ENCODE measurements at places on chromosomes 6 and 20.

GRCh38 chr20:52760791-52761190 lies 211.4 kb upstream of the TSHZ2 start:
- no peak for DNase-seq

- no peak for DNase-seq
Observed at GRCh38 chr6:134768931-134769330, 181.0 kb downstream of the ALDH8A1 start.

- DNase-seq: no peak
Observed at GRCh38 chr20:10555865-10556308, 117.9 kb downstream of the JAG1 start.

- DNase-seq: no peak
Observed at GRCh38 chr6:7138921-7139358, 31.2 kb downstream of the RREB1 start.

GRCh38 chr20:44087857-44088120 lies 99.2 kb downstream of the JPH2 start:
- DNase-seq: no peak

DNA sequence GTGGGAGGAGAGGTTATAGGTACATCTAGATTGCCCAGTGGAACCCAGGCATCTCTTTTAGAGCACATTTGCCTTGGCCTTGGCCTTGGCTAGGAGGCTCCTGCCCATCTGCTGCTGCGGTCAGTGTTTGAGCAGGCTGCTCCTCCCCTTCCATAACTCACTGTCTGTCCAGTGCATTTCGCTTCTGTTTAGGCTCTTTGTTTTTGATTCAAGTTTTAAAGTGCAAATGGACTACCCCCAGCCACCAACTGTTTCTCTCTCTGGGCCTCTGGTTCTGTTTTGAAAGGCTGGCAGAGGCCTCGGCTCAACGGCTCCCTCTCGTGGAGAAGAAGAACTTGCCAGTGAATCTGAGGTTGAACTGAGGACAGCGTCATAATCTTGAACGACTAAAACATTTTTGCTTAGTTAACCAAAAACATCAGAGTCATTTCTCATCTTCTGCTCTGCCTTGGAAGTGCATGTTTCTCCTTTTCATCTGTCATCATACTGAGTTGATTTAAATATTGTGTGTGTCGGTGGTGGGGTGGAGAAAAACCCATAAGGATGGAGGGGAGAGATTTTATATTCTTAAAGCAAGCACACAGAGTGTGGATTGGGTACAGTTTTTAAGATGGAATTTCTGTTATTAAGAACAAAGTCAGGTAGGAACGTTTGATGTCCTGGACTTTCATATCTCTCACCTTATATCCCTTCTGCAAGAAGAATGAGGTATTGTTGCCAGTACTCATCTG lies 171.4 kb downstream of the DTNBP1 start:
- peak; percentile 58 for DNase-seq

DNA sequence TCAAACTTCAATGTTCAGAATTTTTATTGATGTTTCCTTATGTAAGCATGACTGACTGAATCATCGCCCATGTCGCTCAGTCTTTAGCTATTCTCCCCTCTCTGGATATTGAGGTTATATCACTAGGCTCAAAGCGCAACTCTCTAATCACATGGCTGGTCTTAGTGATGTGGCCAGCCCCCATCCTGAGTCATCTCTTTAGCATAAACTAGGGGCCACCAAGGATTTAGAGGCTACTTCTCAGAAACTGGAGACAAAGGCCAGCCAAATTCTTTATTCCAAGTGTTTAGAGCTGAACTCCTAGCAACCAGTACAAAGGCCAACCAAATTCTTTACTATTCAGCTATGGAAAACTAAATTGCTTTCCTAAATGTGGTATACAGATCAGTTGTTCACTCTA lies 61.4 kb downstream of the FAM135A start:
- no peak for DNase-seq

DNA sequence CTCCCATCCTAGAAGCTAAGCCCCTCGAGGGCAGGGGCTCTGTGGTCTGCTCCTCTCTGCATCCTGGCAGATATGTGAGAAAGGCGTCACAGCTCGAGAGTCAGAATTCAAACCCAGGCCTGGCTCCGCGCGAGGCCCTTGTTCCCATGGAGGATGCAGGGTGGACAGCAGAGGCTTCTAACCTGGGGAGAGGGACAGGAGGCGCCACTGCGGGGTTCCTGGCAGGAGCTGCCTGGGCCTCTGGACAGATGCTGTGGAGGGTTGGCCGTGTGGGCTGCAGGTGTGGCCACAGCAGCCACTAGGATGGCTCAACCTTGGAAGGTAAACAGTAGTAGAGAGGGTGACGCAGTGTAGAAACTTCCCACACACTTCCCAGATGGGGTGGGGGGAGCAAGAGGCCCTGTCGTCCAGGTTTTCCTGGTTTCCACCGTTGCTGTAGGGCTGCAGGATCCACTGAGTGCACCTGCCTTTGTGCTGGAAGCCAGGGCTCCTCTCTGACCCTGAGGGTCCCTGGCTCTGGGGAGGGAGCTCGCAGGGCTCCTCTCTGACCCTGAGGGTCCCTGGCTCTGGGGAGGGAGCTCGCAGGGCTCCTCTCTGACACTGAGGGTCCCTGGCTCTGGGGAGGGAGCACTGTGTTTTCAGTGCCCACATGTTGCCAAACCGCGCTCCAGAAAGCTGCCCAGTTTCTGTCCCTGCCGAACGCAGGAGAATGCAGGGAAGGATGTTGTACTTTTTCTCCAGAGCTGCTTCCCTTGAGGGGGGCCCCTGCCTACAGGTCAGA lies 14.2 kb downstream of the RBM38 start:
- no peak for DNase-seq

DNA sequence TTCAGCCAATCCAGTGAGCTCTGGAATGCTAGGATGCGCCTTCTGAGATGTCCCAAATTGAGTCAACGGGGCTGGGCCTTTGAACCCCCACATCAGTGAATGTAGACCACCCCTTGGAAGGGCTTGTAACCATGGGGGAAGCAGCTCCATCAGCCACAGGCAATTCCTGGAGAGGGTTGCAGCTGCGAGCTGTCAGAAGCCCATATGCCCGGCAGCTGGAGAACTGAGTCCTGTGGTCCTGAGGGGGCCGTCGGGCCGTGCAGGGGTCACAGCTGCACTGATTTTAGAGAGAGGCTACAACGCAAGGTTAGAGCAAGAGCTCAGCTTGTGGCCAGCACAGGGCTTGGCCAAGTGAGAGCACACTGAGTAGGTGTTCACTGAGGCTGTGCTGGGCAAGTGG lies 121.3 kb downstream of the TOX2 start:
- DNase-seq: no peak

GRCh38 chr6:132179955-132180354 lies 221.3 kb downstream of the MOXD1 start:
- no peak for DNase-seq

DNA sequence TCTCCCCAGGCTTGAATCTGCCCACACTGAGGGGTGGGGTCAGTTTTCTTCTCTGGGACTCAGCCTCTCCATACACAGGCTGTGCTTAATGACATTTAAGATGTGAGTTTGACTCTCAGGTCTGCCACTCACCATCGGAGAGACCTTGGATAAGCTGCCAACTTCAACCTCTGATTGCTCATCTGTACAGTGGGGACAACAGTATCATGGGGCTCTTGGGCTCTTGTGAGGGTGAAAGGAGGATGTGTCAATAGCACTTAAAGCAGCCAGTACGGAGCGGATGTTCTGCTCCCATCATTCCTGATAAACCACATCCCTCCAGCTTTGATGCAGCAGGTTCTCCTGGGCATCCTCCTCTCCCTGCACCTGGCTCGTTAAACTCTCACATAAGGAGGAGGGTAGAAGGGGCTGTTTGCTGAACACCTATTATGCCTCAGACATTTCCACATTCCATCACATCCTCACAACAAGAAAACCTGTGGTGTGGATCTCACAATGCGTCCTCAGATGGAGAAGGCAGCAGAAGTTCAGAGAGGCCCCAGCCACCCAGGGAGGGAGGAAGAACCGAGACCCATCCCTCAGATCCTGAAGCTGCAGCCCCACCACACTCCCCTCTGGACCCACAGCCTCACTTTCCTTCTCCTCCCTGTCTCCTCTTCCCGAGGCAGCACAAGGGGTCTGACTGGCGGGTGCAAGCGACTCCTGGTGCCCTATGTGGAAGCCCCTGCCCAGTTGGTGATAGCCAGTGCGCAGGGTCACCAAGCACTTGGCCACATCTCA lies 1.9 kb upstream of the PDYN start:
- no peak for DNase-seq

- DNase-seq: no peak
Observed at GRCh38 chr6:63600136-63600535, 27.9 kb downstream of the LOC128125822 start.

GRCh38 chr6:144758602-144759001 lies 473.5 kb downstream of the UTRN start:
- DNase-seq: no peak

DNA sequence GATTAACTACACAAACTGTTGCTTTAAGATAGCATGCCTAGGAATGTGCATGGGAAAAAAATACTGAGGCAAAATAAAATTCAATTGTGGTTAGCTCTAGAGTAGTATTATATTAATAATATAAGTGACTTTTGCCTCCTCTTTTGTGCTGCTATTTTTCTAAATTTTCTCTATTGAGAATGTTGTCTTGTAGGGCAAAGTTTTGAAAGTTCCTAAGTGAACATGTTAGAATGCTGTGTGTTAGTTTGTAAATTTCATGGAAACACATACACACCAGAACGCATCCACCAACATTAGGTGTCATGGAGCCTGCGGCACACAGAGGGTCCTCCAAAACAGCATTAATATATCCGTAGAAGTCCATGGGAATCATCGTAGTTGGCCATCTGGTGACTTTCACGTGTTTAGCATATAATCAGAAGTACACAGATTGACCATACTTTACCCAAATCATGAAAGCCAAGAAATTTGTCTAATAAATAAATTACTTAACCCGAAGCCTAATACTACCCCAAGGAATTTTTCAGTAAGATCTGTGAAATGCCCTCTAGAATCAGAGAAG lies 25.6 kb downstream of the ARHGAP18 start:
- DNase-seq: no peak

DNA sequence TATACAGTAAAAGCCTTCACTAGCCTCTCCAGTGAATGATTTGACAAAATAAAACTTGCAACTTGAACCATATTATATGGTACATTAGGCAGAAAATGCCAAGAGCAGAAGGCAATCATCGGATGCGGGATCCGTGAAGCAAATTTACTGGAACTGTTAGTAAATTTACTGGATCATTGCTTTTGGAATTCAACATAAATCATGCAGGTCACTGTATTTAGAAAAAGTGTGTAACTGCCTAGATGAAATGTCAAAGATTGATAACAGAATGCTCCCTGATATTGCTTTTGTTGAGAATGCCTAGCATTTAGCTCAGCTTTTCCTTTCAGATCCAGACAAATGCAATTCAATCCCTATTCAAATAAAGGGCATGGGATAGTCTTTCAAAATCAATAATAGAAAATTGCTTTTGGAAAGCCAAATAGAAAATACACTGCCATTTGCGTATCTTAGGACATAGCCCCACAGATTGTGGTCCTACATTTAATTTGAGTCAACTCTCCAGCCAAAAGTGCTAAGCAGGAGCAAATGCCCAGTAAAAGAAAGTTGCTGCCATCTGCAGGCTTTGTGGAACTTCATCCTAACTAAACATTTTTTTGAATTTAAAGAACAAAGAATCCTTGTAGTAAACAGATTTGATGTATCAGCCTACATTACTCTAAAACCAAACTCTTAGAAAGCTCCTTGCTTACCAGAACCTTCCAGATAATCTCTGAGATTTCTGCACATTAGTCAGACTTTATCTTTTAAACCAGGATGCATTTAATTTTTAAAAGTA lies 109.5 kb upstream of the HSF2 start:
- no peak for DNase-seq

DNA sequence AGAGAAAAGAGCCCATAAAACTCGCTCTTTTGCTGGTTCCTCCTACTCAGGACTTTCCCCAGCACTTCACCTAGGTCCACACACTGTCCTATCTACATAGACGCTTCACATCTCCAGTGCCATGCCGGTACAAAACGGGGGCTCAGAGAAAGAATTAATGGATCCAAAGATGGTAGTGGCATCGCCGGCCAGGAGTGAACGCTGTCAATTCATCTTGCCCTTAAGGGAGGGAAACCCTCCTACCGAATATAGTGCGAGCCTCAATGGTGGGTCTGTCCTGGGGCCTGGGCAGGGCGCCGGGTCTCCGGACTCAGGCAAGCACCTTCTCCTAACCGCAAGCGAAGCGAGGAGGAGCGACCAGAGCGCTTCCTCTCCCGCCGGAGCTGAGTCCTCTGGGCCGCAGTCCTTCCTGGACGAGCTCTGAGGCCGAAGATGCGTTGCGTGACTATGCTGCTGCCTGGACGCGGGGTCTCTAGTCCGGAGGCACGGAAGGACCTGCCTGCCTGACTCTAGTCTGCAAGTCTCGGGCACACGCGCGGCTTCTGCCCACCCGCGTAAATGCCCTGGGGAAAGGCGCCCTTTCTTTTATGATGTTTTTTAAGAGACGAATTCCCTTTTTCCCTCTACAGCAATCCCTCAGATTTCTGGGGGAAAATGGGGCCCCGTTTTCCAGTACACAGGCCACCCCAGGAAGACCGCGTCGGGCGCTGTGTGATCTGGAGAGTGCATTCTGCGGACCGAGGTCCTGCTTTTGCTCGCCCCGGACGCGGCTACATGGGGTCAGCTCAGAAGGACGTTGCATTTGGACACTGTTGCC lies 100.1 kb upstream of the PRDM1 start:
- DNase-seq: no peak

- no peak for DNase-seq
Observed at GRCh38 chr6:29724937-29725869, 2.0 kb downstream of the HLA-F start.

- DNase-seq: no peak
Observed at GRCh38 chr6:146433881-146434731, 109.5 kb upstream of the RAB32 start.

- no peak for DNase-seq
Observed at GRCh38 chr20:31840906-31841816, 4.2 kb downstream of the FOXS1 start.

DNA sequence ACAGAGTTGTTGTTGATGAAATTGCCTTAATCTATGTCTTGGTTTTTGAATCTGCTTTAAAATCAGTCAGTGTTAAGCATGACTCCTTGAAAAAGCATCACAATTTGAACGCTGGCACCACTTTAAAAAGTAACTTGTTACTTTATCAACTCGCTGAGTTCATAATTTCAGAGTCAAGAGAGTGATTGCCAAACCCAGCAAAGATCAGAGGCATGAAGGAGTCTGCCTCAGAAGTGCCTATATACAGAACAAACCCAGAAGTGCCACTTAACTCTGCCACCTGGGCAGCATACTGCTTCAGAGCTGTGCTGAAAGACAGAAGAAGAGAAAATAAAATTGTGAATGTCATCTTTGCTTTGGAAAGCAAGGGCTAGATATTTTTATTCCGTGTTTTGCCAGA lies 73.6 kb upstream of the HCRTR2 start:
- no peak for DNase-seq

GRCh38 chr6:12767016-12767415 lies 50.4 kb downstream of the PHACTR1 start:
- DNase-seq: no peak

GRCh38 chr6:5384276-5384675 lies 123.0 kb downstream of the FARS2 start:
- DNase-seq: no peak

DNA sequence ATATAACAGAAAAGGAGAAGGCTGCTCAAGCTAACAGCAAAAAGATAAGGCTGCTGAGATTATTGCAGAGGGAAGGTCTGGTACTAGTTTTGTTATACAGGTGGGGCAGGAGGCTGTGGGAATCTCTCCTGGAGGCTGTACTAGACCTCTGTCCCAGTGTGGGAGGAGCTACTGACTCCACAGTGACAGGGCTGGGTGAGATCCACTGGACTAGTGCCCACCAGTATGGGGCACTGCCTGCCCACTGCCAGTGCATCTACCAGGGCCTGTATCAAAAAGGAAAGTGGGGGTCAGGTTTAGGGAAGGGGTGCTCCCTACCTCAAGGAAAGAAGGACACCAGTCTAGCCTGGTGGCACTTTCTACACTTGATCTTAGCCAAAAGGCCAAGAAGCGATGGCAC lies 30.1 kb downstream of the GSTA2 start:
- DNase-seq: no peak

Data from stimulated activated naive B cell treated with anti-CD40 and anti-IgM and Interleukin-4, amounts not matched to agents 10 μg/mL and 1 μg/mL and 100 μg/mL, for 72 hours (primary cell).